NCI-H2081 treated with DMSO at 0.1 percent for 48 hours (cell line): ENCODE measurements at places on chromosomes 4 and X.

- DNase-seq = no peak
Measured at GRCh38 chr4:158020734-158021346, 152.0 kb downstream of the GASK1B start.

GRCh38 chr4:7059662-7060061, 8.2 kb downstream of the GRPEL1 start:
- DNase-seq = no peak

DNA sequence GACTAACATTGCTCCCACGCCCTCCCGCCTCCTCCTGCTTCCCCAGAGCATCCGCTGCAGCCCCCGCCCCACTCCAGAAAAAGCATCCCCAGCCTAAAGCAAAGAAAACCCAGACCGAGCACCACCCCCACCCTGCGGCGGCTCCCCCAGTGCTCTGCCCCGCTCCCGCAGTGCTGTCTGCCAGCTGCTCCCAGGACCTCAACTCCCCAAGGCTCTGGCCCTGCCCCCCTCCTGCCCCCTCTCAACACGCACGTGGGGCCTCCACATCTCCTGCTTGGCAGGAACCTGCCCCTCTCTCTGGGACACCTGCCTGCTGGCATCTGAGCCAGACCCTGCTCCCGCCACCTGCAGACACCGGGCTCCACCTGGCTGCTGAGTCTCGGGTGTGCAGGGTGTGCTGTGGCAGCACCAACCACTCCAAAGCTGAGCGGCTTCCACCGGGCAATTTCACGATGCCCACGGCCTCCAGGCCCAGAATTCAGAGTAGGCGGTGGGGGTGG, 79.4 kb downstream of the FAM53A start:
- DNase-seq = no peak

- no peak for DNase-seq
Measured at GRCh38 chrX:11864171-11864570, 106.1 kb downstream of the MSL3 start.

- no peak for DNase-seq
Measured at GRCh38 chrX:102345916-102346315, 93.9 kb downstream of the NXF2B start.

DNA sequence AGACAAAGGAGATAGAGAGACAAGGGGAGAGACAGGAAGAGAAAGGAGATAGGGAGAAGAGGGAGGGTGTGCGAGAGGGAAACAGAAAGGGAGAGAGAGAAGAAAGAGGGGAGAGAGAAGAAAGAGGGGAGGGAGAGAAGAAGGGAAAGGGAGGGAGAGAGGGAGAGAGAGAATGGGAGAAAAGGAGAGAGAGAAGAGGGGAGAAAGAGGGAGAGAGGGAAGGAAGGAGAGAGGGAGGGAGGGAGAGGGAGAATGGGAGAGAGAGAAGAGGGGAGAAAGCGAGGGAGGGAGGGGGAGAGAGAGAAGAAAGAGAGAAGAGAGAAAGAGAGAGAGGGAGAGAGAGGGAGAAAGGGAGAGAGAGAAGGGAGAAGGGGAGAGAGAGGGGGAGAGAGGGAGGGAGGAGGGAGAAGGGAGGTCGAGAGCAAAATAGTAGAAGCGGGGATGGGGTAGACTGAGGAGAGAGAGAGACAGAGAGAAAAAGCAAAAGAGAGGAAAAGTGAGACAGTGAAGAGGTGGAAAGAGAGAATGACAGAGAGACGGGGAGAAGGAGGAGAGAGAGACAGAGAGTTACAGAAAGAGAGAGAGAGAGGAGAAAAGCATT, 218.2 kb downstream of the DHRSX start:
- no peak for DNase-seq

GRCh38 chr4:185811509-185812364, at the start of gene SORBS2:
TSS of gene SORBS2 (minus strand) at chr4:185812194. CDS start at chr4:185690571, 121,623 bp downstream.
- DNase-seq = peak; percentile 33

DNA sequence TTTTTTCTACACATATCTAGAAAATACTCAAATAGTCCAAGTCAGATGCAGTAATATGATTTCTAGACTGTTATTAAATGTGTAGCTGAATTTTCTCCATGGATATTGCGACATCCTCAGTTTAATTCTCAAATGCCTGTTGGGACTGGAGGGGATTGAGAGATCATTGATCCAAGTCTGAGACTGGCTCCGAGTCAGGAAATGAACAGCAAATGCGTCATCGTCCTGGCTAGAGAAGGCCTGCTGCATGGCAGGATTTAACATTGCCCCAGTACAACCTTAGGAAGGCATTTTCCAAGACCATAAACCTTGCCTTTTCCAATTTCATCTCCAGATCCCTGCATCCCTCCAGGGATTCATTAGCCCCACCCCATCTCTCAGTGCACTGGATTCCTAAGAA, 56.6 kb upstream of the SLC6A14 start:
- DNase-seq = no peak

- no peak for DNase-seq
Measured at GRCh38 chr4:162920649-162921048, 246.0 kb downstream of the NAF1 start.

DNA sequence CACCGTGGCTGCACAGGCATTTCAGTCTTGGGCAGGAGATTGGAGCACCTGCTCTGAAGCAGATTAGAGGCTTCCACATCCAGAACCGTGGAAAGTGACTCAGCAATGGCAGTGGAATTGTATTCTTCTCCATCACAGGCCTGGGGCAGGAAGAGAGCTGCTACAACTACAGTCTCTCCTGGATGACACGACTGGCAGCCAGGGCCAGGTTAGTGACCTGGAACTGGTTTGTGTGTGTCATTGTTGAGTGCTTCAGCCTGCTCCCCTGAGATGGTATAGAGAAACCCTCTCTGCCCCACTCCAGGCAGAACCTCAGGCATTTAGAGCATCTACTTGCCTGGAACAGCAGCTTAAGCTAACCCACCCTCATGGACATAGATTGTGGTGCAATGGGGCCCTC, 596.5 kb upstream of the INTU start:
- no peak for DNase-seq

- no peak for DNase-seq
Measured at GRCh38 chr4:108155373-108155772, 13.4 kb downstream of the LEF1 start.

DNA sequence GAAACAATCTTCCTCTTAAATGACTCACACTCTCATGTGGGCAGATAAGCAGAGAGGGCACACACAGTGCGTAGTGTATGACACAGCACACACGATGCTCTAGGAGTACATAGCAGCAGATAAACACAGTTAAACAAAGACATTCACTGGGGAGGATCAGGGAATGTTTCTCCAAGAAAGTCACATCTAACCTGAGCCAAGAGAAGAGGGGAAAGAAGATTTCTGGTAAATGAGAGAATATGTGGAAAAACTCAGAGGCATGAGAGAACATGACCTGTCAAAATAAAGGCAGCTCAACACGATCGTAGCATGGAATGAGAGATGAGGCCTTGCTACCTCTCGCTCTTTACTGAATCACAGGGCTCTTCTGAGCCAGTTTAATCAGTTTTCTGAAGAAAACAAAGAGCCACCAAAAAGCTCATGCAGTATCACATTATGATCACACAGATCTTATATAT, 251.0 kb downstream of the ANK2 start:
- no peak for DNase-seq

- DNase-seq = no peak
Measured at GRCh38 chr4:20353646-20354045, 101.9 kb downstream of the SLIT2 start.

- no peak for DNase-seq
Measured at GRCh38 chrX:119237562-119237942, 1.5 kb downstream of the PGRMC1 start.

DNA sequence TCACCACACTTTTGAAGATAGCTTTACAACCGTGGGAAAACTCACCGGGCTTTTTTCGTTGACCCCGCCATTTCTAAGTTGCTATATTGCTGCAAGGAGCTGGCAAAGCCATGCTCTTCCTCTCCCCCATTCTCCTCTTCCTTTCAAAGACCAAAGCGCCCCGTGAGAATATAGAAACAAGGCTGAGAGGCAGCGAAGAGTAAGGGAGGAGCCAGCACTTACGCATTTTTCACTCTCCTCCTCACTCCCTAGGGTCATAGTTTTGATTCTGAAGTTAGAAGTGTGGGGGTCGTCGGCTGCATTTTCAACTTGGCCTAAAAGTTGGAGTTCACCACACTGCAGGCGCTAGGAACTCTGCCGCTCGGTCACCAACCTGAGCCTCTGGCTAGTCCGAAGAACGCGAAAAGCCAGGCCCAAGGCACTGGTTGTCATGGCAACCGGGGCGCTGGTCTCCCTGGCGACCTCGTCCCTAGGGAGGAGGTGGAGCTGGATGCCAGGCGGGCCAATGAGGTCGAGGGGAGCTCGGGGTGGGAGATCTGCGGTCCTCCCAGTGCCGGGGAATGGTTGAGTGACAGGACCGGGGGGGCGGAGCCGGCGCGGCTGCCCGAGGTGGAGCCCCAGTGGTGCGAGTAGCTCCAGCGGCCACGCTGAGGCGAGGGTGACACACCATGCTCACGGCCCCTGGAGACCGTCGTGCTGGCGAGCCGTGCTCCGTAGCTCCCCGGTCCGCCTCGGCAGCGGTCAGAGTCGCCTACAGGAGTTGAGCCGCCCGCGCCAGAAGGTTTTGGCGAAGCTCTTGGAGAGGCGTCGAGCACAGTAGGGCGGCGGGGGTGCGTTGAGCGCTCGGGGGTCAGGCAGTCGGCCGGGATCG, at the start of gene PTPN13:
PTPN13 (plus strand) TSS at position 628 of the 871 bp plus-strand sequence. CDS start 40,942 bp downstream, outside the sequence.
- DNase-seq = peak; percentile 76

- no peak for DNase-seq
Measured at GRCh38 chr4:30721185-30722091, 1.3 kb downstream of the PCDH7 start.

DNA sequence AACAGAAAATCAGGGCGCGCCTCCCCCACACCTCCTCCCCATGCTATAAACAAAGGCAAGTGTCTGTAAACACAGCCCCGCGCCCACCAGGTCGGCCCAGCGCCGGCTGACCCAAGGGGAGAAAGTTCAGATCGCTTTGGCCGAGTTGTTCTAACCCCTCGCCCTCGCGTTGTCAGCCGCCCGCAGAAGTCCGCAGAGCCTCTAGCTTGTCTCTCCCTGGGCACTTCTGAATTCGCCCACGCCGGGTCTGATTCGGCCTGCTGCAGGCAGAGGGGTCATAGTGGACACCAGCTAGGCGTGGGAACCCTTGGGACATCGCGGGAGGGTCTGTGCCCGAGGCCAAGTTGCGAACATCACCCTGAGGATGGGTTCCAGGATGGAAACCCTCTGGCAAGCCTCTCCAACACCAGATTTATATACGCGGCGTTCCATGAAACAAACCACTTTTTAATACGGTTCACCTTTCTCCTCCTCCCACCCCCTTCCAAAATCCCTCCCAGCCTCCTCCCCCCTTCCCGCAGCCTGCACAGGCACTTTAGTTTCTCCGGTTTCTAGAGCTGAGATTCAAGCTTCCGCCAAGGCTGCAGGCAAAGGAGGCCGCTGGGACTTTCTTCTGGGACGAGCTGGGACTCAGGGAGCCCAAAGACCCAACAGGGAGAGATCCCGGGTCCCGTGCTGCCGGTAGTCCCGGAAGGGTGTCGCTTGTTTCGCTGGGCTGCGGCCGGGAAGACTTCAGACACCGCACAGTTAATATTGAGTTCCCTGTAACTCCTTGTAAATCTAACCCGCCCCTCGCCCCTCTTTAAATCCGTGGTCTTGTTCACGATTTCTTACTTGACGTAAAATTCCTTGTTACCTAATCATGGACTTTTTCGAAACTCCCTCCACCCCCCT, 4.7 kb downstream of the HAND2 start:
- DNase-seq = no peak

DNA sequence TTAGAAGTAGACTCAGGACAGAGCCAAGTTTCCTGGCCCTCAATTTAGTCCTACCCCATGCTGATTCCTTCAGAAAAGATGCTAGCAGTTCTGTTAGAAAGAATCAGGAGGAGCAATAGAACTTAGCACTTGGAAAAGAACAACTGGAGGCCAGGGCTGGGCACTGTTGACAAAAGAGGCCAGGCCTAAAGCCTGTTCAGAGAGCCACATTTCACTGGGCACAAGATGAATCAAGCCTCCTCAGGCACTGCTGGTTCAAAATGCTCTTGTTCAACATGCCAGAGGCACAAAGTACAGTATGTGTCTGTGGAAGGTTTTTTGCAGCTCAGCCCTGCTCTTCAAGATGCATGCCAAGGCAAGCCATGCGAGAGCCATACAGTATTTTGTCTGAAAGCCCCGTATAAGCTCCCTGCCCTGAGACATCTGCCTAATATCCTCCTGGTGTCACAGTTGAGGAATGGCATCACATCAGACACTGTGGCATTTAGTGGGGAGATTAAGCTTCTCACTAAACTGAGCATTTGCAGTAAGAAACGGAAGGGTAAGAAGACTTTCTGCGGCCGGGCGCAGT, 53.7 kb downstream of the RASL11B start:
- DNase-seq = no peak

GRCh38 chr4:105092356-105092755, 54.3 kb upstream of the TET2 start:
- no peak for DNase-seq

GRCh38 chr4:151291485-151291884, 14.5 kb downstream of the PRSS48 start:
- no peak for DNase-seq

DNA sequence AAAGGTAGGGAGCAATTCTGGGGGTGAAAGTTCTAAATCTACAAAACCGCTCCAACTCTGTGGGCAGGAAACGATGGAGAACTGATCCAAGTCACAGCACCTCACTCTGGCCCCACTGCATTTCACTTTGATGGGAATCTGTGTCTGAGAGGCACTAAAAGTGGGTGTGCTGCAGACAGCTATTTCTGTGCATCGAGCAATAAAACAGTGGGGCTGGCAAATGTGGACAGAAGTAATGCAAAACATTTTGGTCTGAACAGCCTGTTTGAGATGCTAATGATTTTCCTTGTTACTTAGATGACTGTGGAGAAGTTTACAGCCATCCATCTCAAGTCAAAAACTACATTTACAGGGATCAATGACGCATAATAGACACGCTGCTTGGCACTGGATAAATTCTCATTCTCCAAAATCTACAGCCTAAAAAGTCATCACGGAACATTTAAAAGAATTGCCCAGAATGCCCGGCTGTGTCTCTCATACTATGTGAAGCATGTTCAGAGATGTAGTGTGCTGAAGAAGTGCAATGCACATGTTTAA, 1671.6 kb upstream of the TENM3 start:
- DNase-seq = no peak

- no peak for DNase-seq
Measured at GRCh38 chr4:187501731-187502130, 493.8 kb upstream of the ZFP42 start.

GRCh38 chr4:116881077-116881476, 204.3 kb downstream of the TRAM1L1 start:
- DNase-seq = no peak

DNA sequence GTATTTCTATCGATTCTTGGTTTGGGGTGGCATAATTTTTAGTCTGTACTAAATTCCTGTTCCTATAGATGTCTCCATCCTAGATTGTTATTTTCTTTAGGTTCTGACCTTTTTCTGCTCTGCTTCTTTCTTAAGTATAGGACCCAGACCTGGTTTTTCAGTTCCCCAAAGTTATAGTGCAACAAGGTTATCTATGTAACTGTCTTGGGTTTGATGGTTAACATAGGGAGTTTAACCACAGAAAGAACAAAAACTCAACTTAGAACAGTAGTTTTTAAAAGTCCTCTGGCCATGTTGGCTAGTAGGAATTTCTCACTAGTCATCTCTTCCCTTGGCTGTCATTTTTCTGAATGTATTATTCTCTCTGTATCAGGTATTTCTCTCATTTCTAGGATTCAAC, 38.8 kb upstream of the MAD2L1 start:
- DNase-seq = no peak

- DNase-seq = no peak
Measured at GRCh38 chrX:137051978-137052642, 18.3 kb upstream of the GPR101 start.

GRCh38 chr4:54050214-54050904, 14.0 kb downstream of the CHIC2 start:
- DNase-seq = no peak
